ENCODE measurements at places on chromosomes 12 and 14. TPM values are rescaled to one million over a fixed set of nuclear protein-coding genes. Genes with fewer than 3 reads are reported as not detected.
A peak's percentile ranks its signal among the peaks of the same experiment; 100 is the strongest.

- H3K4me3 ChIP-seq, result no peak overlapping the region
- H3K4me1 ChIP-seq, result peaks cover 69% of the 10 kb centered on the region
- H3K36me3 ChIP-seq, result peaks cover 20% of the 10 kb centered on the region
- H3K27me3 ChIP-seq, result no peaks in the 10 kb centered on the region
These were observed 11.1 kb downstream of the PTGES3 start for GRCh38 chr12:56676851-56677580.

The ACSS3 gene
- total RNA-seq, result 5.3 TPM

DNA sequence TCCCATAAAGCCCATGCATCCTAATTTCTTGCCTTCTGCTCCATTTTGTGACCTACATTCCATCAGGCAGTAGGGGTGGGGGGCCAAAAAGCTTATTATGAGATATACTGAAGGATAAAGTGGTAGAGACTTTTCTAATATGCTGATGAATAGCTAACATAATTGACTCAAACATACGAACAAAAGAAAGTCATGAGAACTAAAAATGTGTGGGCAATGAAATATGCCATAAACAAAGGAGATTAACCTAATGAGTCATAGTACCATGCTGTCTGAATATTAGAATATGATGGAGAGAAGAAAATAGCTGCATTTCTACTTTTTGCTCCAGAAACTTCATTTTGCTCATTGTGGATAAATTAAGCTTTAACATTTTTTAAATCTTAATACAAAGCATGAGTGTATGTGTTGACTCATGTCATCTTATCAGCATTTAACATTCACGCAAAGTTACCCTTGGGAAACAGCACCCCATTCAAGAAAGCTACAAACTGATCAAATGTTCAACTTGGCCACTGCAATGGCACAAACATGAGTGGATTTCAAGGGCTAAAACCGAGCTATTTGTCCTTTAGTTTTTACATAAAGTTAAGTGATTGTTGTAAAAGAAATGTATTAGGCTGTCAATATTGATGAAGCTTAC, 64.0 kb upstream of the DIO2 start:
- no peak overlapping the region for H3K4me3 ChIP-seq
- no peaks in the 10 kb centered on the region for H3K4me1 ChIP-seq
- no peak for DNase-seq
- no peak overlapping the region for H3K27ac ChIP-seq

DNA sequence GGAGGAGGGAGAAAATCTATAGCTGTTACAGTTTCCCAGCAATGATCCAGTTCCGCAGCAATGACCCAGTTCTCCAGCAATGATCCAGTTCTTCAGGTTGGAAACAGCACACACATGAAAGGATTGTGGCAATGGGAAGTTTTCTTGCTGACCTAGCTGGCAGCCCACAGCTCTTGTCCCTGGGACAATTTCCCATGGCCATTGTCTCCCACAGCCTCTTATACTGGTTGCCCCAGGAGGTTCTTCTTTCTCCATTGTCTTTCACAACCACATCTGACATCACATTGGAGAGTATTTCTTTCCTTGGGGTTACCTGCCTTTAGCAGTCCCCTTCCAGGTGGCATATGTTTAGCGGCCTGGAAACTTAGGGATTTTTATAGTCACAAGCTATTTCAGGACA, 209.8 kb upstream of the PLEKHG7 start:
- H3K27ac ChIP-seq, result no peak overlapping the region
- H3K27me3 ChIP-seq, result no peaks in the 10 kb centered on the region

The CPNE6 gene
- not detected for total RNA-seq

GRCh38 chr12:92486443-92487137, 216.2 kb upstream of the PLEKHG7 start:
- DNase-seq, result no peak
- no peaks in the 10 kb centered on the region for H3K36me3 ChIP-seq
- no peak overlapping the region for H3K27ac ChIP-seq

DNA sequence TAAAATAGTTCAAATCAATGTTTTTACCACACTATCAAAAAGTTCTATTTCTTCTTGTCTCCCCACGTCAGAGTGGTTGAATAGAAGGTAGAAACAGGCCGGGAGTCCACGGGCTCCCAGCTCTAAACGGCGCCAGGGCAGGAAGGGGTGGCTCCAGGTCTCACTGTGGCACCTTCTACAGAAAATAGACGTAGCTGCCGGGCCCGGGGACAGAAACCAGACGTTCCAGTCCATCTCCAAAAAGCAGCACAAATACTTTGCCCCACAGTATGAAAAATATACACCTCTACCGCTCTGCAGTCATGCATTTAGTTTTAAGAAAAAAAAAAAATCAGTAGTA, 30.9 kb downstream of the CCNK start:
- DNase-seq, result no peak
- H3K27me3 ChIP-seq, result no peaks in the 10 kb centered on the region
- no peak overlapping the region for H3K27ac ChIP-seq

The GALNT8 gene
- 1.3 TPM for total RNA-seq

- no peaks in the 10 kb centered on the region for H3K36me3 ChIP-seq
- H3K27me3 ChIP-seq, result no peaks in the 10 kb centered on the region
- no peak overlapping the region for H3K27ac ChIP-seq
- H3K4me1 ChIP-seq, result no peaks in the 10 kb centered on the region
- DNase-seq, result no peak
These were observed 73.0 kb upstream of the FICD start for GRCh38 chr12:108442067-108442466.

DNA sequence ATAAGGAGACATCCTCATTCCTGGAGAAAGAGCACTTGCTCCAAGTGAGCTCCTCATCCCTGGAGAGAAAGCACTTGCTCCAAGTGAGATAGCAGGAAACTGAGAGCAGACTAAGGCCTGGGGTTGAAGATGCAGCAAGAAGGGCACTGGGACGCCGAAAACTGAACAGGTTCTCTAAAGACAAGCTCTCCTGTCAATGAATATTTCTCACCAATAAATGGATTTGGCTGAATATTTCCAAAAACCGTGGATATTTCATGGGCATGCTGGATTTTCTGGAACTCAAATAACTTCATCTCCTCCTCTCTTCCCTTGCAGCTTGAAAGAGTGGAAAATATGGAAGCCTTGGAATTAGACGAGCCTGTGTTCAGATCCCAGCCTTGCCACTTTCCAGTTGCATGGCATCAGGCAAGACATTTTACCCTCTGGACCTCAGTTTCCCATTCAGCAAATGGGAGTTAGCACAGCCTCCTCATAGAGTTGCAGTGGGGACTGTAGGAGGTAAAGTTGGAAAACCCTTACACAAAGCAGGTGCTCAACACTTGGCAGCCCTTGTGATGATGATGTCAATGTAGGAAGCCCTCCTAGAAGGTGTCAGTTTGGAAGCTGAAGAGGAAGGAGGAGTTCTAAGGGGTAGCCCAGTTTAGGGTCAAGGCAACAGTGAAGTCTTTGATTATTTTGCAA, 4.4 kb upstream of the KRT76 start:
- H3K27ac ChIP-seq, result no peak overlapping the region
- peaks cover 16% of the 10 kb centered on the region for H3K27me3 ChIP-seq
- no peak for DNase-seq
- H3K4me3 ChIP-seq, result no peak overlapping the region
- no peaks in the 10 kb centered on the region for H3K4me1 ChIP-seq
- no peaks in the 10 kb centered on the region for H3K36me3 ChIP-seq

The KRT83 gene
- not detected for total RNA-seq

- peak; percentile 78 for DNase-seq
- H3K4me3 ChIP-seq, result no peak overlapping the region
- H3K36me3 ChIP-seq, result no peaks in the 10 kb centered on the region
These were observed 75.0 kb downstream of the TGFB3 start for GRCh38 chr14:75906680-75907280.

DNA sequence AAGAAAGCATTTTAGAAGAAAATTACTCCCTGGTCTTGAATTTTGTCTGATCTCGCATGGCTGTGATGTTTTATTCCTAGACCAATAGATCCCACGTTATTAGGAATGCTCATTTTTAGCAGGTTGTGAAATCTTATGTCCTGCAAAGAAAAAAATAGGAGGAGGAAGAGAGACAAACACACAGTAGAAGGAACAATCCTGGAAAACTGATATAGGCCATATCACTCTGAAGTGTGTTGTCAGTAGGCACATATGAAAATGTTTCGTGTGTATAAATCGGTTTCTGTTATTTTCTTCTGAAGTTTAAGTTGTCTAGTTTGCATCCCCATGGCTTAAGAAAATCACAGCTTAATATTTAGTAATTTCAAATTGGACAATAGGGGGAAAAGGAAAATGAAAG, 12.4 kb downstream of the SLCO1B3 start:
- no peak for DNase-seq
- H3K27ac ChIP-seq, result no peak overlapping the region

The NTN4 gene
- total RNA-seq, result 42.9 TPM

The BCL2L14 gene
- total RNA-seq, result not detected

The DLGAP5 gene
- 1.1 TPM for total RNA-seq

The LRRC10 gene
- total RNA-seq, result not detected

- no peak for DNase-seq
- H3K36me3 ChIP-seq, result no peaks in the 10 kb centered on the region
- no peak overlapping the region for H3K27ac ChIP-seq
- H3K27me3 ChIP-seq, result no peaks in the 10 kb centered on the region
- no peak overlapping the region for H3K4me3 ChIP-seq
These were observed 183.0 kb downstream of the MED13L start for GRCh38 chr12:116094475-116094874.

- peaks cover 50% of the 10 kb centered on the region for H3K36me3 ChIP-seq
- H3K27me3 ChIP-seq, result no peaks in the 10 kb centered on the region
- H3K27ac ChIP-seq, result no peak overlapping the region
- H3K4me1 ChIP-seq, result peaks cover 17% of the 10 kb centered on the region
These were observed 4.5 kb downstream of the ALKBH2 start for GRCh38 chr12:109088818-109089217.

GRCh38 chr14:51661504-51661903, 9.8 kb downstream of the FRMD6 start:
- no peak overlapping the region for H3K27ac ChIP-seq
- no peak for DNase-seq
- no peaks in the 10 kb centered on the region for H3K27me3 ChIP-seq
- no peaks in the 10 kb centered on the region for H3K36me3 ChIP-seq
- H3K4me1 ChIP-seq, result peaks cover 2% of the 10 kb centered on the region

The ERGIC2 gene
- 20.1 TPM for total RNA-seq

GRCh38 chr14:91831337-91831736, 36.0 kb downstream of the TC2N start:
- no peak for DNase-seq
- H3K36me3 ChIP-seq, result no peaks in the 10 kb centered on the region
- no peak overlapping the region for H3K4me3 ChIP-seq
- H3K27me3 ChIP-seq, result no peaks in the 10 kb centered on the region
- peaks cover 5% of the 10 kb centered on the region for H3K4me1 ChIP-seq
- H3K27ac ChIP-seq, result no peak overlapping the region

DNA sequence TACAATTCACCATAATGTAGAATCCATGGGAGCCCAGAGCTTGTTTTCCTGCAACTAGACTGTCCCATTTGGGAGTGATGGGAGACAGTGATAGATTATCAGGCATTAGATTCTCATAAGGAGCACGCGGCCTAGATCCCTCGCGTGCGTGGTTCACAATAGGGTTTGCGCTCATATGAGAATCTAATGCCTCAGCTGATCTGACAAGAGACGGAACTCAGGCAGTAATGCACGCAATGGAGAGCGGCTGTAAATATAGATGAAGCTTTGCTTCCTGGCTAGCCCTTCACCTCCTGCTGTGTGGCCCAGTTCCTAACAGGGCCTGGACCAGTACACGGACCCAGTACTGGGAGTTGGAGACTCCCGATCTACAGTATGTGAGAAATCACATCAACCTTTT, 126.7 kb downstream of the FBXL14 start:
- H3K27me3 ChIP-seq, result no peaks in the 10 kb centered on the region
- no peaks in the 10 kb centered on the region for H3K4me1 ChIP-seq
- no peak overlapping the region for H3K27ac ChIP-seq
- H3K4me3 ChIP-seq, result no peak overlapping the region

GRCh38 chr12:76197283-76197682, 112.8 kb upstream of the NAP1L1 start:
- H3K27ac ChIP-seq, result no peak overlapping the region
- H3K27me3 ChIP-seq, result no peaks in the 10 kb centered on the region
- no peak overlapping the region for H3K4me3 ChIP-seq
- H3K4me1 ChIP-seq, result no peaks in the 10 kb centered on the region
- no peak for DNase-seq
